ENCODE measurements at places on chromosomes 5 and 9.

DNA sequence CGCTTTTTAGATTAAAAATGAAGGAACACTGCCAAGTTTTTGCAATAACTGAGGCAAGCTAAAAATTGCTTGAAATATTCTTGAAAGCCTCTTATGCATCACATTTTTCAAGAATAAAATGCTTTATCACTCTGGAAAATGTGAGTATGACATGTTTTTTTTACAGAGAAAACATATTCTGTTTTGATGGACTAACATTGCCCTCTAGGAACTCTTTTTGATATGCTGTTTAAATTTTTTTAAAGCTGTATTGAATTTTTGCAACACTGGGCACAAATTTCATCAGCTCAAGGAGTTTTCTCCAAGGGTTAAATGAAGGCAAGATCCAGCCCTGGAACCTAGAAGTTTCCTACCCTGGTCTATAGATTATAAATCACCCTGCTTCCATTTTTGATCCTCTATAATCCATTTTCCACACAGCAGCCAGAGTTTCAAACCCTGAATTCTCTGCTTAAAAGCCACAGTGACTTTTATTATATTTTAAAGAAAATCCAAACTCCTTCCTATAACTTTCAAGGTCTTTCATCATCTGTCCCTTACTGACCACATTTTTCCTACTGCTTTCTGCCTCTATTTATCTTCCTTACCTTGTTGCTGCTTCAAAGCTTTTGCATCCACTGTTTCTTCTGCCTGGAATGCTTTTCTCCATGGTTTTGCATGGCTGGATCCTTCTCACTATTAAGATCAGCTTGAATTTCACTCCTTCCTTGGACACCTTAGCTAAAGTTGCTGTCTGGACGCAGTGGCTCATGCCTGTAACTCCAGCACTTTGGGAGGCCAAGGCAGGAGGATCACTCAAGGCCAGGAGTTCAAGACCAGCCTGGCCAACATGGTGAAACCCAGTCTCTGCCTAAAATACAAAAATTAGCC lies 60.9 kb downstream of the IL31RA start:
- DNase-seq, result no peak

GRCh38 chr9:69027355-69028097 lies 8.0 kb upstream of the FXN start:
- DNase-seq, result peak; percentile 19

DNA sequence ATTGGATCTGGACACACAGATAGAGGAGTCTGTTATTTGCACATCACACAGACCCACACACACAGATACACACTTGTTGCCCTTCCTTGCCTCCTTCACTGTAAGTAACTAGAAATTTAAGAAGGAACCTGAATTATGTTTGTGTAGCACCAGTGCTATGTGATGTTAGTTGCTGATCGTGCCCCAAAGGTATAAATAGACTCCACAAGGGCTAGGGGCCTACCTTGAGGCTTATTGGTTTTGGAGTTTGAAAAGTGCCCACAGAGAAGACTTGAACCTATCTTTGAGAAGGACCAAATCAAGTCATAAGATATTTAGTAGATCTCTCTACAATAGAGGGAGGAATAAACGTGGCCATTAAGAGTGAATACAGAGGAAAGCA lies 8.8 kb upstream of the TGFBI start:
- DNase-seq, result no peak

DNA sequence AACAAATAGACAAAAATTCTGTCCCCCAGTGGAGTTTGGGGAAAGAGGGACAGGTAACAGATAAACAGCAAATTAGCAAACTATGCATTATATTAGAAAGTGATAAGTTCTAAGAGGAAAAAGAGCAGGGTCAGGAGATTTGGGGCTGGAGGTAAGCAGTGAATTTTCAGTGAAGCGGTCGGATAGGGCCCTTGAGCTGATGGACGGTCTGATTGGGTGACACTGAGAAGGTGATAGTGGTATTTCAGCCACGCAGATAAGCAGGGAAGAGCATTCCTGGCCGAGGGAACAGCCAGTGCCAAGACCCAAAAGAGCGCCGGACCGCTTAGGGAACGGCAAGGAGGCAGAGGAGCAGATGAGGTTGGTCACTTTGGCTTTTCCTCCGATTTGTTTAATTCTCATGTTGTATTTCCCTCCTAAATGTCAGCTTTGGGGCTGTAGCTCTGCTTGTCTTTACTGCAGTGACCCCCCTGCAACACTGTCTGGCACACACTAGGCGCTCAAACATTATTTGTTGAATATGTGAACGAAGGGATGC lies 1.1 kb upstream of the PTPN3 start:
- DNase-seq, result no peak

GRCh38 chr9:112501287-112501686 lies 14.7 kb downstream of the KIAA1958 start:
- DNase-seq, result no peak

GRCh38 chr5:132267931-132268768 lies 10.7 kb downstream of the PDLIM4 start:
- DNase-seq, result no peak

DNA sequence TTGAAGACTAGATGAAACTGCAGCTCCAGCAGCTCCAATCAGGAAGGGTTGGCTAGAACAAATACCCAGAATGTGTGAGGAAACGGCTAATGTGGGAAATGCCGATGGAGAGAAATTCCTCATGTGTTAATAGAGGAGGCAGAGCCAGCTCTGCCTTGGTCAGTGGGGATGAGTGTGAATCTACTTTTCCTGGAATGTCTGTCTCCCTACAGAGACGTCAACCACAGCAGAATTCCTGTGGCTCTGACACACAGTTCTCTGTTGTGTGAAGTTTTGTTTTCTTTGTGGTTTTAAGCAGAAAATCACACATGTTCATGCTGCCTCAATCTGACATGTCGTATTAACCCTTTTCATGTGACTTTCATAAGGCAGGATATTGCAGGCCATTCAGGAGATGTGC lies 476.6 kb upstream of the WWC1 start:
- no peak for DNase-seq

Measured in CD4-positive, alpha-beta T cell treated with Interferon gamma for 1 hour (primary cell).